Activated T-cell treated with anti-CD3 and anti-CD28 coated beads for 1 hour (primary cell): ENCODE measurements at places on chromosomes 1 and 21.
A peak's percentile ranks its signal among the peaks of the same experiment; 100 is the strongest.

- no peak for DNase-seq
Observed at GRCh38 chr1:106268070-106268469, 788.4 kb upstream of the PRMT6 start.

DNA sequence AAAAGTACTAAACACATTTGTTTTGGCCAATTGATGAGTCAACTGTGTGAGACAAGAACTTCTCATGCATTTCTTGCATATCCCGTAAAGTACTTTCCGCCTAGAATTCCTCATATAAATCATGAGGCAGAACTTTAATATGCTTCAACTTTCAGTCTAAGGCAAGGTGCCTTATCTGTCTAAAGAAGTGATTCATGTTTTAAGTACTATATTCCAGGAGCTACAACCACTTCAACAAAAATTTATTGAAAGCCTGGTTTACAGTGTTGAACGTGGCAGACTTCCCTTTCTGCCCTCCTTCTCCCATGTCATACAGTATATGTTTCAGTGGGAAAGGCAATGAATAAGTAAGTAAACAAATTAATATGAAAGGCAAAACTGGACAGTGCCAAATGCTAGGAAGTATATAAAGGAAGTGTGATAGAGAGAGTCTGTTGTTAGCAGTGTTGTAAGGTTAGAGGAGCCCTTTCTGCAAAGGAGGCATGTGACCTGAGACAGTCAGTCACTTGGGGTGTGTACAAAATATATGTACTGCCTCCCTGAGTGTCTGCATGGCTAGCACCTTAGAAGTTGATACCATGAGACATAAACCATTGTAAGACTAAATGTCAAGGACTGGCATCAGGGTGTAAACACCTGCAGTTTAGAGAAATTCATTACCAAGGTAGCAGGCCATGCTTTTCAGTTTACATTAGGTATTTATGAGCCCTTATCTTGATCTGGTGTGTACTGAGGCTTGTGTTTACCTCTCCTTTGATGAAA is 362.2 kb downstream of the SRGAP2C start:
- DNase-seq, result no peak

DNA sequence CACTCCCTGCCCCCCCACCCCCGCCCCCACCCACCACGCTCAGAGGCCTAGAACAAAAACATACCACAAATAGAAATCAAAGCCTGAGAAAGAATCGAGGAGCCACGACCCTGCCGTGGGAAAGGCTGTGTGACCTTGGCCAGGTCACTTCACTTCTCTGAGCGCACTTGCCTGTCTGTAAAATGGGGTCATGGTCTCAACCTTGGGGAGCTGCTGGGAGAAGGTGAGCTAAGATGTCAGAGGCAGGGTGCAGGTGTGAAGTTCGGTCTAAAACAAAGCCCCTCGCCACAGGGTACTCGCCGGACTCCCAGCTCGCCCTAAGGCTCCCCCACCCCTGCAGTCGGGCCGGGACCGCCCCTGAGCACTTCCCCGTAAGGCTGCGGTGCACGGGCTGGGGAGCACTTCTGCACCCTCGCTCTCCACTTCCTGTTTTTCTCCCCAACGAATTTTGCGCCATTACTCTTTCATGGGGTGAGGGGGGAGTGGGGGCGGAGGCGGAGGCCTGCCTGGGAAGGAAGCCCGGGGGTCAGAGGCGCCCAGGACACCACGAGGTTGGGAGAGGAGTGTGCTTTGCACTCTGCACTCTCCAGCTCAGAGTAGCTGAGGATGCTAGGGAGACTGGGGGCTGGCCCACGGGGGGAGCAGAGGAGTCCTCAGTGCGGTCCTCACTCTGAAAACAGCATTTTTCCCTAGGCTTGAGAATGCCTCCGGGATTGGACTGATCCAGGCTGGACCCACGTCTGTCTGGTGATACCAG is 21.9 kb upstream of the PIK3CD start:
- peak; percentile 56 for DNase-seq

GRCh38 chr1:82979593-82980236 is 1019.2 kb downstream of the TTLL7 start:
- DNase-seq, result no peak

DNA sequence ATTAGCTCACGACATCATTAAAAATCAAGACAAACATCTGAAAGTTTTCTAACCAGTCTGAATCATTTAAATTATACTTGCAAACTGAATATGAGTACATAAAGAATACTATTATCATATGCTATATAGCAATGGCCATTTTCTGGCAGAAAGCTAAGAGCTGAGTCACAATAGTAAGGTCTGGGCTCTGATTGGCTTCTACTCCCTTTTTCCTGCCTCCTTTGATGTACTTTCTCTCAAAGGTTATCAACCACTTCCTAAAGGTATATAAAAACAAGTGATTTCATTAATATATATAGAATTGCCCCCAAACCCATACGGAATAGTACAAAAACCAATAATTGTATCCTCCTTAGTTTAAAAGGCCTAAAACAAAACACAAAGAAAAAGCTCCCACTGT is 7.0 kb downstream of the KCNA3 start:
- no peak for DNase-seq

- no peak for DNase-seq
Observed at GRCh38 chr1:43460988-43461693, 7.4 kb upstream of the HYI start.

DNA sequence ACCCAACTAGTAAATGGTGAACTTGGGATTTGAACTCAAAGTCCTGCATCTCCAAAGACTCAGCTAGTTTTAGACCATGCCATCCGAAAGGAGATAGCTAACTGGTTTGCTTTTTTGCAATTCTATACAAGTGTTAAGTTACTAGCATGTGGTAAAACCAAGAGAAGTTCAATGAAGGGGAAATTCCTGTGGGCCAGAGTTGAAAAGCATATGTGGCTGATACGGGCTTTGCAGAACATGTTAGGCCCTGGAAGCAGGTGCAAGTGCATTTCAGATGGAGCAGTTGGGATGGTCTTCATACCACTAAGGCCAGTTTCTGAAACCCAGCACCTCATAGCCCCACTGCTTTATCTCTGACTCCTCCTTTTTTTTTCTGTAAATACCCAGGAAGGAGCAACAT is 620.9 kb downstream of the PLPP3 start:
- DNase-seq, result no peak

- DNase-seq, result no peak
Observed at GRCh38 chr21:38183961-38184360, 72.8 kb upstream of the KCNJ15 start.

GRCh38 chr1:71562298-71562697 is 481.5 kb upstream of the ZRANB2 start:
- DNase-seq, result no peak

DNA sequence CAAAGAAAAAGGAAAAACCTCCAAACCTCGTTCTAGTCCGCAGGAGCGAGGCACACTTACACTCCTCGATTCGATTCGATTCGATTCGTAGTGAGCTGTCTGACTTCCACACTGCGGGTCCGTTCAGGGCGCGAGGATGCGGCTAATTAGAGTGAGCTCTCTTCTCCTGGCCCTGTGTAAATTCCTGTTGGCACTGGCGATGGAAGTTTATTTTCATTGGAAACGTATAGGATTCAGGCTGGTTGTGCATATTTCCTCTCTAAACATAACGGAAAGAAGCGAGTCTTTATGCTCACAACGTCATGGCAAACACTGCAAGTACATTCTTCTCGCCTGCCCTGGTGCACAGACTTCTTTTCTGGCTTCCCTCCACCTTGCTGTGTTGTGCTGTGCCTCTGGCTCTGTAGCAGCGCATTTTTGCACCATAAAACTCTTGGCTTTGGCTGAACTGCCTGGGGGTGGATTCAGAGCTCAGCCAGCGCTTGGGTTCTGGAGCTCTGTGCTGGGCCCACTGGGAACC is 2.7 kb downstream of the HUNK start:
- DNase-seq, result no peak

DNA sequence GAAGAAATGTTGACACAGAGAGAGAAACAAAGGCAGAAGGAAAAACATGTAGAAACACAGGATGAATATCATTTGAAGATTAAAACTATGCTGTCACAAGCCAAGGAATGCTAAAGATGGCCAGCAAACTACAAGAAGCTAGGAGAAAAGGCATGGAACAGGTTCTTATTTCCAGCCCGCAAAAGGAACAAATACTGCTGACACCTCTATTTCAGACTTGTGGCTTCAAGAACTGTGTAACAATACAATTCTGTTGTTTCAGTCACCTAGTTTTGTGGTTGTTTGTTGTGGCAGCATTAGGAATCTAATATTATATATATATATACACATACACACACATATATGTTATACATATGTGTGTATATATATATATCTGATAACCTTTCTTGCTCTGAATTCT is 1543.9 kb downstream of the KCNT2 start:
- no peak for DNase-seq

DNA sequence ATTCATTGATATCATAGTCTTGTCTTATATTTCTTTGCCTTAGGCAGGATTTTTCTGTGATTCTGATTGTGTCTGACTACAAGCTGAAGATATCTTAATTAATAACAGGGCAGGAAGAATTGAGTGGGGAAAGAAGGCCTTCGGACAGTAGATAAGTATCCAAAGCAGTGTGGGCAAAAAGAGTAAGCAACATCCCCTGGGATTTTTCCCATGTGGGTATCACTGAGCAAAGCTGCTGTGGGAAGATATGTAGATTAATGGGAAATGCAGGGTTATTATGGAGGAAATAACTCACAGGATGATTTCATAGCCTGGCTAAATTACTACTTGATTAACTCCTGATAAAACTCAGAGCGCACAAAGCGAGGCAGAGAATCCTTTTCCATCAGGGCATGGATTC is 55.7 kb downstream of the RGS5 start:
- DNase-seq, result no peak

DNA sequence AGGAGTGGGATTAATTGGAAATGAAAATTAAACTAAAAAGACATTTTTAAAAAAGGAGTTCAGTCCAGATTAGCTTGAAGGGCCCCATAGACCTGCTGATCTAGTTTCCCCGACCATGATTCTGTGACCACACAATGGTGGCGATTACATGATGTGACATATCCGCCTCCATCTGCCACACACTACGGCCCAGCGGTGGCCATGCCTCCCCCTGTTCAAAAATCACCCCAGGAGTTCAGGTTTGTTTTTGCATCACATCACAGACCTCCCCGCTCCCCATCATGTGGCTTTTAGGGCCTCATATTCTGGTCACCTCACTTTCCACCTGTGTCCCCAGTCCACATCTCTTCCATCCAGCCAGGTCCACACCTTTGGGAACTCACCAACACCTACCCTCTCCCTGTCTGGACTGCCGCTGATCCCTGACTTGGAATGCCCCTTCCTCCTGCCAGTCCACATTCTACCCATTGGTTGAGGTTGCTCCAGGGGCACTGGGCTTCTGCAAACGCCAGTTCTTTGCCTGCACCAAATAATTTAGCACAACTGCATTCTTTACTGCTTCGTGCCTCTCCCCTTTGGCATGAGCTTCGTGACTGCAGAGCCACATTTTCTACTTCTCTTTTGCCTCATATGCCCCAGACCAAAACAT is 38.9 kb downstream of the CD247 start:
- no peak for DNase-seq

DNA sequence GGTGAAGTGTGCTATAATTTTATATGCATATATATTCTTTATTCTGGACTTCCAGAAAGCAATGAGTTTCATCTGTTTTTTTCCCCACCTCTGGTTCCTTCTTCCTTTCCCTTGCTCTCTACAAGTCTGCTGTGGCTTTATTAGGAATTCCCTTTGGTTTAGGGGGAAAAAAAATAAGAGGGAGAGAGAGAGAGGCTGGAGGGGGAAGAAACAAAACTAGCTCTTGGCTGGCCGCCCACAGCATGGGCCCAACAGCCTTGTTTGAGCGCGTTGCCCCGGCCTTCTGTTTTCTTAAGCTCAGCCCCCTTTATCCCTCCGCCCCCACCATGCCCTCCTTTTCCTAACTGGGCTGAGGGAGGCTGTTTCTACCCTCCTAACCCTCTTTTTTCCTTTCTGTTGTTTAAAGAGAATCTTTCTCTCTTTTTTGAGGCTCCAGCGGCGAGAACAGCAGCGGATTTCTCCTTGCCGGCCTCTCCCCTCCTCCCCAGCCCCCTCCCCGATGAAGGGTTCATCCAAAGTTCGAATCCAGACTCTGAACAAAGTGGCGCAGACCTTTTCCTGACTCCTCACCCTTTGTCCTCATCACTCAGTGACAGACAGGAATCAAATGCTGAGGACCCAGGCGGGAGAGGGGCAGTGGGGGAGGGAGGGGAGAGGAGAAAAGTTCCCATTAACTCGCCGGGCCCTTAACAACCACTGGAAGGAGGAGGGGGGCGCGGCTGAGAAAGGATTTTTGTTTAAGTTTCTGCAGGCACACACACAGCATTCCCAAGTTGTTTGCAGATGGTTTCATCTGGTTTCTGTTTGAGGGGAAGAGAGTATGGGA is 29.7 kb downstream of the PBX1 start:
- no peak for DNase-seq

DNA sequence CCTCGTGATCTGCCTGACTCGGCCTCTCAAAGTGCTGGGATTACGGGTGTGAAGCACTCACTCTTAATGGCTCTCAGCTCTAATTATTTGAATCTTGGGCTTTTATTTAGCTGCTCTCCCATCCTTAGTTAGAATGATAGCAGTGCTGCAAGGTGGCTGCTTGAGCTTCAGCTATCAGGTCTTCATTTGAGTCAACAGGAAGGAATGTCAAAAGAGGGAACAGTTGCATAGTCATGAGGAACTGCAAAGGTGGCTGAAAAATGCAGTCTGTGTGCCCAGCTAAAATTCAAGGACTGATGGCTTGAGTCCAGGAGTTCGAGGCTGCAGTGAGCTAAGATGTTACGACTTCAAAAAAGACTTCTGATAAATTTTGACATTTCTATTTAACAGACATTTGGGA is 55.6 kb downstream of the UCK2 start:
- DNase-seq, result no peak

DNA sequence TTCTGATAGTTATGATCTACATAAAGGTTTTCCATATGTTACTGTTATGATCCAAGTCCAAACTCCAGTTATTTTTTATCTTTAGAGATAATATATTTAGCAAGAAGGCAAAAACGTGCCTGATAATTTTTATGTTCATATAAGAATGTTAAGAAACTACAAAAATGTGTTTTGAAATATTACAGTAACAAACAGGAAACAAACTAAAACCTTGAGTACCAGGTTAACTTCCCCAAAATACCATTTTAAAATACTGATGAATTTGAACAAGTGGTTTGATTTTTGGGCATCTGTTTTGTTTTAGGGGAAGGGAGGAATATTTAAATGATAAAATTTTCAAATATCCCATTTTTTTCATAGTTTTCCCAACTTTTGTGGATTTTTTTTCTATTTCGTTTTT is 124.8 kb downstream of the NR5A2 start:
- DNase-seq, result no peak

DNA sequence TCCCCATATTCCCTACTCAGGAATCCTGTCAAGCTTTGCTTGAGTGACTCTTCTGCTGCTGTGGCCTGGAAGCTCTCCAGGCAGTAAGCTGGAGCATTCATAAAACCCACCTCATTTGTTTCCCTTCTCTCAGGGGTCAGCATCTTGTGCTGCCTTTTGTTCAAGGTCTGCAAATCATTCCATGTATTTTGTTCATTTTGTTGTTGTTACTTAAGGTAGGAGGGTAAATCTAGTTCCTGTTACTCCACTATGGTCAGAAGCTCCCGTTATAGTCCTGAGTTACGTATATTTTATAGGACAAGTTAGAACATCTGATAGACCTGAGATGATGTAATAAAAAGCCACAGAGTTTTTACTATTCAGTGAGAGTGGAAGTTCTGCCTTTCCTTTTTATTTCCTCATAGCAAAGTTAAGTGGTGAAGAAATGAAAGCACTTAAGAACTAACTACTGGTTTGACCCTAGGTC is 9.9 kb downstream of the SYNJ1 start:
- no peak for DNase-seq

- DNase-seq, result no peak
Observed at GRCh38 chr1:58815069-58815685, 31.3 kb upstream of the JUN start.

- DNase-seq, result no peak
Observed at GRCh38 chr1:31227891-31228568, 11.7 kb downstream of the NKAIN1 start.

GRCh38 chr1:8382051-8382505 is 64.2 kb downstream of the SLC45A1 start:
- DNase-seq, result no peak
